ENCODE measurements at places on chromosomes 12 and 14. TPM values are rescaled to one million over a fixed set of nuclear protein-coding genes. Genes with fewer than 3 reads are reported as not detected.

GRCh38 chr12:39923364-39923763 is 182.5 kb downstream of the SLC2A13 start:
- DNase-seq: no peak

DNA sequence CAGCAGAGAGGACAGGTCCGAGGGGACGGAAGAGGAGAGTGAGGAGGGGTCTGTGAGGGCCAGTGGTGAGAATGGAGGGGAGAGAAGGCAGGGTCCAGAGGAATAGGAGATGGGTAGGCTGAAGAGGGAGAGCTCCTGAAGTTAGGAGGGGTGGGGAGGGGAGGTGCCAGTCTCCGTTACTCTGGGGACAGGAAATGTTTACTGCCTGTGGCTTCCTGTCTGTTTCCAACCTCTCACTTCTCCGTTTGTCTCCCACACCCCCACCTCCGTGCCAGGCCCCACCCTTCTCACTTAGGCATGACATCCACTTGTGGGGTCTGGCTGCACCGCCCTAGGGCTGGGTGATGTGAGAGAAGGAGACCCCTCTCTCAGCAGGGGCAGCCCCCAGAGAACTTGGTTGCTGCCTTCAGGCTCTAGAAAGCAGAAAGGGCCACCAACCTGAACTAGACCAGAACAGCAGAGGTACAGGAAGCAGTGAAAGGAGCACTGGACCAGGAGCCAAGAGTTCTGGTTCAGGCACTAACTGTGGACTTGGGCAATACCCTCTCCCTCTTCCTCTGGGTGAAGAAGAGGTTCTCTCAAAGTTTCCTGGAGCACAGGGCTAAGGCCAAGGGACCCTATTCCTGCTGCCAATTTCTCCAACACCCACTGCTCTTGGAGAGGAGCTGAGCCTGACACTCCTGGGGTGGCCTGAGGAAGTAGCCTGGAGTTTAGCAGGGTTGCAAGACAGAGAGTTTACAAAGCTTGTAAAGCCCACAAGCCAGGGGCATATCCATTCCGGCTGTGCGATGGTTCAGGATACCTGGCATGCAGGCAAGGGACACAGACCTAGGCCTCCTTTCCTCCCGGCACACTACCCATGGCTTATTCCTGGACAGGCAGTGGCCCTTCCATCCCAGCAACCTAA is 5.5 kb downstream of the ITGA5 start:
- DNase-seq: peak; percentile 88

- no peak for DNase-seq
Observed at GRCh38 chr14:100898935-100899883, 4.3 kb downstream of the RTL1 start.

- DNase-seq: no peak
Observed at GRCh38 chr12:14901228-14901562, 15.5 kb upstream of the MGP start.

DNA sequence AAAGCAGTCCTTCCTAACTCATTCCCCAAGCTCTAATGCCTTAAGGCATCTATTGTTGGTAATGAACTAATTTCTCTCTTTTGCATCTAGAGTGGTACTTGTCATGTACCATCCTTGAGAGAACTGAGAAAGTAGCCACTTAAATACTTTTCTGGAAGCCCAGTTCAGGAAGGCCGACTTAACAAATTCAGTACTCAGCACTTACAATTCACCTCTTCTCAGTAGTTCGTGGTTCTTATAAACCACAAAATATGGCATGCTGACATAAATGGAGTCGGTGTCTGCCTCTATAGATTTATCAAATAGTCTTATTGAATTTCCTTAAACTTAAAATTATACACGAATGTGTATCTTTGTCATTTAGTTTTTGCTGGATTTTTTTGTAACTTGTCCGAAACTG is 9.4 kb upstream of the COCH start:
- DNase-seq: no peak

GRCh38 chr12:131340616-131341210 is 370.2 kb upstream of the SFSWAP start:
- DNase-seq: no peak

- DNase-seq: no peak
Observed at GRCh38 chr12:93387780-93388179, 10.1 kb downstream of the NUDT4 start.

The IAPP gene
- not detected for total RNA-seq

The CYP46A1 gene
- total RNA-seq: 0.07 TPM
